ENCODE measurements at places on chromosomes 4 and X.

GRCh38 chrX:15678339-15678738 lies 13.7 kb upstream of the CLTRN start:
- no peak for DNase-seq

DNA sequence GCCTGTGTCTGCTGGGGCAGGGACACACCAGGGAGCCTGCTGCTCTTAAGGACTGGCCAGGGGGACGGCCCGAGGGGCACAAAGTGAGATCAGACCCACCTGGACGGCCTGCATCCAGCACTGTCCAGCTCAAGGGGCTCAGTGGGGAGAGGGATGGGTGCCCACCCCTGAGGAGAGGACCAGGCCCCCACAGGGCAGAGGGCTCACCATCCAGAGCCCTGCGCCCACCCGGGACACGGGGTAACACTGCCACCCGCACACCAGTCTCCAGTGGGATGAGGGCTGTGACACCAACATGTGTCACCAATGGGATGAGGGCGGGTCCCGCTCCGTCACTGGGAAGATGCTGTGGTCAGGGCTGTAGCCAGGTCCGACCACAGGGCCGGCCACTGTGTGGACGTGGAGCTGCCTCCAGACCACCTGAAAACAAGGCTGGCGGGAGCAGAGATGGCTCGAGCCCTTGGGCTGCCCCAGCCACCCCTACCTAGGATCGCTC lies 13.2 kb downstream of the DGKQ start:
- DNase-seq = no peak

GRCh38 chr4:5933116-5933515 lies 40.2 kb upstream of the CRMP1 start:
- DNase-seq = no peak

GRCh38 chr4:182042945-182043344 lies 200.3 kb upstream of the TENM3 start:
- peak; percentile 14 for DNase-seq

GRCh38 chr4:141571362-141571761 lies 65.0 kb upstream of the IL15 start:
- no peak for DNase-seq

- no peak for DNase-seq
These were observed 4.2 kb upstream of the PKD2 start for GRCh38 chr4:88003261-88003660.

DNA sequence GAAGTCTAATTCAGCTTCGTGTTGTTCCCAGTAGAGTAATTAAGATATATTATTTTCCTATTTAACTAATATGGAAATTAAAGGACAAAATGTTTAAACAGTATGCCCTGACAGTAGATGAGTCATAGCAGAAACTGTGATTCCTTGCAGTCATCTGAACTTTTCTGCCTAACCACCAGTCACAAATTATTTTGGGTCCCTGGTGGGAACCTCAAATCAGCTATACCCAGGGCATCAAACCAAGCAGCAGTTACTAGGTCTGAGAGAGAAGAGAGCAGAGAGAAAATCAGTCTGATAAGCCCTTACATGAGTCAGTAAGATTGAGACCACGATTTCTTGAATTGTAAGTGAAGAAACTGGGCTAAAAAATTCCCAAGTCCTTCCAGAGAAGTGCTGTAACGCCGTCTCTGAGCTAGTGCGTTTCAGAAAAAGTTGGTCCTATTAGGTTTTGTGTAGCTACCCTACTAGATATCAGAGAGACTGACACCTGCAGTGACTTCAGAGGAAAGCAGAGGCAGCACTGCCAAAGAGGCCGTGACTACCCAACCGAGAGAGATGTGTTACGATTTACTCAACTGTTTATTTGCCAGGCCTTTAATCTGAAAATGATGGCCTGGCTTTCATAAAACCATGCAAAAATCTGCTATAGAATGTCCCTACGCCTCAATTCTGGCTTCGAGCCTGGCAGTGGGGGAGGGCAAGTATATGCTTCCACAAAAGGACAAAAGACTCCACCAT lies 21.7 kb upstream of the GPM6A start:
- DNase-seq = no peak

DNA sequence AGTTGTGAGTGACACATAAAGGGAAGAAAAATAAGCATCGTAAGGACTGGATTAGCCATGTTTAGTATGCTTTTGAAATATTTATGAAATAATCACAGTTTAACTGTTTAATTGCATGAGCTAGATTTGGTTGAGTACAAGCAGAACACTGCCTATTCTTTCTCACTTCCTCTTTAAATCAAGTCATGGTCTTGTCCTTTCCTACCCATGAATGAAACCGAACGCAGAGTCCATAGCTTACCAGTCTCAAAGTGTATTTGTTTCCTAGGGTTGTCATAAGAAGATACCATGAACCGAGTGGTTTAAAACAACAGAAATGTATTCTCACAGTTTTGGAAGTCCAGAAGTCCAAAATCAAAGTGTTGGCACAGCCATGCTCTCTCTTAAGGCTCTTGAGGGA lies 684.0 kb upstream of the MAGEB2 start:
- DNase-seq = no peak

DNA sequence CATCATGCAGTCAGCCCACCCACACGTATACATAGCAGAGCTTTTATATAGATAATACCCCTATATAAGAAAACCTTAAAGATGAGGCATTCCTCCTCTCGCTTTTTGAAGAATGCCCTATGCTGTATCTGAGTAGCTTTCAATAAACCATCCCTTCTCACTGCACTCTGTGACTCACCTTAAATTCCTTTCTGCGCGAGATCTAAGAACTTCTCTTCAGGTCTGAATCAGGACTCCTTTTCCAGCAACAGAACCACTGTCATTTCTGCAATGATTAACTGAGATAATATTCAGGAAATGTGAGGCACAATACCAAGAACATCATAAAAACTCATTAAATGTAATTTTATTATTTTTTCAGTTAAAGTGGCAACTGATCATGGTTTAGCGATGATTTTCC lies 76.4 kb upstream of the DCLK2 start:
- DNase-seq = no peak

- no peak for DNase-seq
These were observed 488.9 kb upstream of the FAT1 start for GRCh38 chr4:187212446-187213080.

GRCh38 chr4:7335344-7336066 lies 99.2 kb downstream of the PSAPL1 start:
- peak; percentile 25 for DNase-seq

DNA sequence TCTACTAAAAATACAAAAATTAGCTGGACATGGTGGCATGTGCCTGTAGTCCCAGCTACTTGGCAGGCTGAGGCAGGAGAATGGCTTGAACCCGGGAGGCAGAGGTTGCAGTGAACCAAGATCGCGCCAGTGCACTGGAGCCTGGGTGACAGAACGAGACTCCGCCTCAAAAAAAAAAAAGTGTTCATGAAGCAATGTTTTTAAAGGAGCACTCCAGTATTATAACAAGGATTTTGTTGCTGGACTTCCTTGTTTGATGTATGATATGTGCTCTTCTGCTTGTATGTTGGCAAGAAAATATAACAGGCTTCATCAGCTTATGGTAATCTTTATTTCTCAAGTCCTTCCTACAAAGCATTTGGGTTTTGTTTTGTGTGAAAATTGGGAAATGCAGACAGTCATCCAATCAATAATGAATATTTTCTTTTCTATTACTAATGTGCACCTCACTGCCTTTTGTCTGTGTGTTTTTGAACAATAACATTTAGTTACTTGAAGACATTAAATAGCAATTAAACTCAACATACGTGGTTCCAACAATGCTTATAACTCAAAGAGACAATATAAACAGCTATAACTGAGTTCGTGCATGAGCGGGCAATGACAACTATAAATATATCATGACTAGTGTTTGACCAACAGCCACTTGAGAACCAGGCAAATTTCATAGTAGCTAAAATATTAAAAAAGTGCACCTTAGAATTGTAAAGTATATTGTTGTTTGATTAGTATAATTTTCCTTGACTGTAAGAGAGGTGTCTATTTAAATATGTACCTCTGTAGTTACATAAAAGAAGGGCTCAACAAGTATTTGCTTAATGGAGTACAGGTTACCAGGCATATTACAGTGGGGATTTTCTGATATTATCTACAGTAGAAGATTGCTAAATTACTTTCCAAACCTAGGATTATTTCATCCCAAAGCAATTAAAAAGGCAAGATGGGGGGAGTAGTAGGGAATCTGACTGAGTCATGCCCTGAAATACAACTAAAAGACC lies 210.7 kb downstream of the PPP3CA start:
- DNase-seq = no peak

DNA sequence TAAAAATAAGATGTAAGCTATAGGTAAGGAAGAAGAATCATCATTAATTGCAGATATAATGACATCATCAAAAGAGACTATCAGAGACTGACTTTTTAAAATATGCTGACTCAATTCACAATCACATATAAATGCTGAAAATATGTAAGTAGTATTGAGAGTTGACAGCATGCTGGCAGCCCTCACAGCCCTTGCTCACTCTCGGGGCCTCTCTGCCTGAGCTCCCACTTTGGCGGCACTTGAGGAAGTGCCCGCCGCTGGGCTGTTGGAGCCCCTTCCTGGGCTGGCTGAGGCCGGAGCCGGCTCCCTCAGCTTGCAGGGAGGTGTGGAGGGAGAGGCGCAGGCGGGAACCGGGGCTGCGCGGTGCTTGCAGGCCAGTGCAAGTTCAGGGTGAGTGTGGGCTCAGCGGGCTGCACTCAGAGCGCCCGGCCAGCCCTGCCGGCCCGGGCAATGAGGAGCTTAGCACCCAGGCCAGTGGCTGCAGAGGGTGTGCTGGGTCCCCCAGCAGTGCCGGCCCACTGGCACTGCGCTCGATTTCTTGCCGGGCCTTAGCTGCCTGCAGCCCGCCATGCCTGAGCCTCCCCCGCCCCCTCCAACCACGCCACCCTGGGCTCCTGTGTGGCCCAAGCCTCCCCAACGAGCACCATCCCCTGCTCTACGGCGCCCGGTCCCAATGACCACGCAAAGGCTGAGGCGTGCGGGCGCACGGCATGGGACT lies 68.9 kb downstream of the RAB28 start:
- DNase-seq = no peak

DNA sequence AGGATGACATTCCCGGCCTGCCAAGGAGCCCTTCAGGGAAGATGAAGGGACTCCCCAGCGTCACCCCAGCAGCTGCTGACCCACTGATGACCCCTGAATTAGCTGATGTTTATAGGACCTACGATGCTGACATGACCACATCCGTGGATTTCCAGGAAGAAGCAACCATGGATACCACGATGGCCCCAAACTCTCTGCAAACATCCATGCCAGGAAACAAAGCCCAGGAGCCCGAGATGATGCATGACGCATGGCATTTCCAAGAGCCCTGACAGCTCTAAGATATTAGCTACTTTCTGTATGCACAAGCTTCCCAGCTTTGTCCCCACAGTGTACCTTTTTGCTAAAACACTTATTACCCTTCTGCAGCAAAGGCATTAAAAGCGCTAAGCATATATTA lies 14.4 kb downstream of the AMBN start:
- no peak for DNase-seq

DNA sequence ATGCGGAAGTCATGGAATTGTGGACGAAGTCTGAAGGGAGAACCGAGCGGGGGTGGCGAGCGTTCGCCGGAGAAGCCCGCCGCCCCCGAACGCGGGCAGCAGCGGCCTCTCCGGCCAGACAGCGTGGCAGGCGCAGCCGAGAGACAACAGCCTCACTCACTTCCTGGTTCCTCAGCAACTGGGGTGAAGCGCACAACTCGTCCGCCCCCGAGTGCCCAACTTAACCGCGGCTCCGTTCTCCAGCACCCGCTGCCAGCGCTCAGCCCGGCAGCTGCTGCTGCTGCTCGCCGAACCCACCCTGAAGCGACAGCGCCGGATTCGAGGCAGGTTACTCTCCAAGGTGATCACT lies 68.0 kb downstream of the NOCT start:
- peak; percentile 63 for DNase-seq

Measured in RWPE1 (cell line).